ENCODE measurements at places on chromosomes 13 and 19.

- no peak for DNase-seq
Measured at GRCh38 chr19:14449321-14449720, 16.2 kb downstream of the PKN1 start.

DNA sequence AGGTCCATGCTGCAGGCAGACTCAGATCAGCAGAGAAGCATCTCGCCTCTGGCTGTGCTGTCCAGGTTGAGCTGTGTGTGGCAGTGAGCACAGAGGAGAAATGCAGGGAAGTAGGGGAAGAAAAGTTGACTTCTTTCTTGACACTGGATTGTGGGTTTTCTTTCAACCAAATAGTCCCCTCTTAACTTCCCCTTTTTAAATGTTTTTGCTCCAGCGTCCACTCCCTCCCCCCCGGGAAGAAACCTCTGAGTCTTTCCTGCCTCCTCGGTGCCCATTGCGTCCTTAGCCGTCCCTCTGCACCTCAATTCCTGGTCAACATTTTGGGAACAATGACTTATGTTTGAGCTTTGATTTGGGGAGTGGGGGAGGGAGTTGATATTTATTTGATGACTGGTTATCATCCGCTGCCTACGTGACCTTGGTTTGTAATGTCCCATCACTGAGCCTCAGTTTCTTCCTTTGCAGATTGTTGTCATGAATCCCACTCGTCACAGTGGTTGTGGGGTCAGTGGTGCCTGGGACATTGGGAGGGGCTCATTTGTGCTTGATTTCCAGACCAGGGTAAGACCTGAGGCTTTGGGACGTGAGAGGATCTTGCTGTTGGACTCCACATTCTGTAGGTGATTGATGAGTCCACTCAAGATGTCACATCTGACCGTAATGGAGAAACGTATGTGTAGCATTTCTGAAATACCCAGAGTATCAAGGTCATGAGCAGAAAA is at the start of gene LILRB2:
Gene LILRB2, minus strand, starts transcription at position 104 of the 722 bp plus-strand sequence. CDS start 614 bp downstream, outside the sequence.
- no peak for DNase-seq

GRCh38 chr13:84360822-84361221 is 478.5 kb upstream of the SLITRK1 start:
- DNase-seq, result no peak

- peak; percentile 31 for DNase-seq
Measured at GRCh38 chr13:79398915-79399314, 7.1 kb downstream of the RBM26 start.

DNA sequence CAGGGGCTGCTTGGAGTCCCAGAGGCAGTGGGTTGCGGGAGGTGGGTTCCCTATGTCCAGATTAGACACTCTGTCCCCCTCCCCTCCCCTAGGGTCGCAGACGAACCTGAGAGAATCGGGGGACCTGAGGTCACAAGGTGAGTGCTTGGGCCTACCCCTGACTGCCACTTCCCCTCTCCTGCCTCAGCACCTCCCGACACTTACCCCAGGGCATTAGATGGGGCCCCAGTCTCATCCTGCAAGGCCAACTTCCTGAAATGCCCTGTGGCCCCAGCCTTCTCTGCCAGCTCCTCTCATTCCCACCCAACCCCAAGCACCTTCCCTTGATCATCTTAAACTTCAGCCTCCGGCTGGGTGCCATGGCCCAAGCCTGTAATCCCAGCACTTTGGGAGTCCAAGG is 23.0 kb downstream of the CKM start:
- no peak for DNase-seq

DNA sequence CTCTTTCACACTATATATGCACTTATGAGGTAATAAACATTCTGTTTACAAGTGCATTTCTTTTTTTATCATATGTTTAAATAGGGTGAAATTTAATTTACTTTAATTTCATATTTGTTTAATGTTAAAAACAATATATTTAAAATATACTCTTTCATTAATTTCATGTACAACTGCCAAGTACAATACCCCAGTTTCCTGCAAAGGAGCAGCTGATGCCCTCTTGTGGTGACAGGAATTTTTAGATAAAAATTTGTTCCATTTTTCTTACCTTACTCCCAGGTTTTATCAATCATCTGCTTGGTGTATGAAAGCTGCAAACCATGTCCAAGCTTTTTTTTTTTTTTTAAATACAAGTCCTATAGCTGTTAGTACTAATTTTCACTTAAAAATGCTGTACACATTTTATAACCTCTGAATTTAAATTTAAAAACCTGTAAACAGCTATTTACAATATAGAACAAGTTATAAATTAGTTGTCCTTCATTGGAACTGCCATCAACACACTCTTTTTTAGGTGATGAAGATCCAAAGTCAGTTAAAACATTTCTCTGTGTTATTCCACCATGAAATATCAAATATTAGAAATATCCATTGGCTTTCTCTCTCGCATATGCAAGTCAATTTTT is 4.9 kb downstream of the PCDH20 start:
- DNase-seq, result no peak

GRCh38 chr13:112892426-112893206 is 76.4 kb upstream of the MCF2L start:
- no peak for DNase-seq

DNA sequence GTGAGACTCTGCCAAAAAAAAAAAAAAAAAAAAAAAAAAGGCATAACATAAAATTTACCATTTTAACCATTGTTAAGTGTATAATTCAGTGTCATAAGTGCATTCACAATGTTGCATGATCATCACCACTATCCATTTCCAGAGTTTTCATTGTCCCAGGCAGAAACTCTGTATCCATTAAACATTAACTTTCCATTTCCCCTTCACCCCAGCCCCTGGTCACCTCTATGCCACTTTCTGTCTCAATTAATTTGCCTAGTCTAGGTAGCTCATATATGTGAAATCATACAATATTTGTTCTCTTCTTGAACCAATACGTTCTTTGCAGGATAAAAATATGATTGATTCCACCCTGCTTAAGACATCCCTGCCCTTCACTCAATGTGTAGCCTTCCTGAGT is 31.0 kb upstream of the VWA8 start:
- DNase-seq, result no peak

DNA sequence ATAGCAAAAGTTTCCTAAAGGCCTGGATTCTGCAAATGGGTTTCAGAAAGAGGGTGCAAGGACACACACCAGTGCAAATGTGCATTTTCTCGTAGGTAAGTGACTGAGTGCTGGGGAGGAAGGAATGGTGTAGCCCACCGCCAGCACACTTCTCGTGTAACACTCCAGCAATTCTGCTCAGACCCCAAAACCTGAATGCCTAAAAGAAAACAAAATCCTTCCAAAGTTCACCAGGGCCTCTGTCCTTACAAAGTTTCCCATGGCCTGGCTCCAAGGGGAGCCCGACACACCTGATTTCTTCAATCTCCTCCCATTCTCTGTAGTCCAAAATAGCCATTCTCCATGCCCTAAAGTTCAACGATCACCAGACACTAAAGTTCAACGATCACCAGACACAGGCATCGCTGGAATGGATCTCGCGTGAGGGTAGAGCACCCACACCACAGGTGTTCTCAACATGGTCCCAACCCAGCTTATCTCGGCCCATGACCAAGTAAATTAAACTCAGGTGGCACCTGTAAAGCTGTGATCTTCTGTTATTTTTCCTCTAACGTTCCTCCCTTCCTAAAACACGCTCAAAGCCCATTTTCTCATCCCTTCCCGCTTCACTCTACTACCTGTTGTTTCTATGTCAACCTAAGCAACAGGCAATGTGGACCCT is 46.0 kb downstream of the ABCC4 start:
- DNase-seq, result no peak

DNA sequence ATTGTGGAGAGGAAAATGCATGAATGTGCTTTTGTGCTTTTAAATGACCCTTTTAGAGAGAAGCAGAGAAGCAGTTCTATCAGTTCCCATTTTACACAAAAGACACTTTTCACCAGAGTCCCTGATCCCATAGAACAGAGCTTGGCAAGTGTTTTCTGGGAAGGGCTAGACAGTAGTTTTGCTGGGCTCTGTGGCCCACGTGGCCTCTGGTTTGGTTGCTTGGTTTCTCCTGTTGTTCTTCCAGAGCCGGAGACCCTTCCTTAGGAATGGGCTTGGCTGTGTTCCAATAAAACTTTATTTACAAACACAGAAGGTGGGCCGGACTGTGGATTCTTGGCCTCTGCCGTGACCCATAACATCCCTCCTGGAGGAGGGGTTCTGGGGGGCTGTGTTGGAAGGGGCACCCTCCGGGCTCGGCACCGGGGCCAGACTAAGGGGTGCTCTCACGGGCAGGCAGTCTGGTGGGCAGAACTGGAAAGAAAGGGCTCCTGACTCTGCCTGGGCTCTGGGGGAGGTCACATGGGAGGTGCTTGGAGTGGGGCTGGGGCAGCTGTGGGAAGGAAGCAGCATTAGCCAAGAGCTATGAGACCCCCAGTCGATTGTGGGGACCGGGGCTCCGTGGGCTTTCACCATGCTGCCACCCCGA is 3.2 kb downstream of the SPPL2B start:
- DNase-seq, result no peak

GRCh38 chr13:79625517-79625916 is 144.6 kb downstream of the NDFIP2 start:
- DNase-seq, result no peak

DNA sequence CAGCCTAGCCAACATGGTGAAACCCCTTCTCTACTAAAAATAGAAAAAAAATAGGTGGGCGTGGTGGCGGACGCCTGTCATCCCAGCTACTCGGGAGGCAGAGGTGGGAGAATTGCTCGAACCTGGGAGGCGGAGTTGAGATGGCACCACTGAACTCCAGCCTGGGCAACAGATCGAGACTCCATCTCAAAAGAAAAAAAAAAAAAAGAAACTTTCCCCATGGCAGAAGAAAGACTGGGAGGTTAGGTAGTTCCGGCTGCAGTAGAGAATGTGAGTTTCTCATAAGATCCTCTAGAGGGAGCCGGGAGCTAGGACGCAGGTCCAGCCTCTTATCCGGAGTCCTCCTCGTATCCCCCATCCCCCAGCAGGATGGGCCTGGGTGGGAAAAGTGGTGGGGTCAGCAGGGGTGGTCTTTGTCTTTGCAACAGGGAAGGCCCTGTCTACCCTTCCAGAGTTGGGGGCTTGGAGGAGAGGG is 13.2 kb upstream of the CREB3L3 start:
- peak; percentile 34 for DNase-seq

- DNase-seq, result no peak
Measured at GRCh38 chr13:25493931-25494640, 122.3 kb downstream of the ATP8A2 start.

DNA sequence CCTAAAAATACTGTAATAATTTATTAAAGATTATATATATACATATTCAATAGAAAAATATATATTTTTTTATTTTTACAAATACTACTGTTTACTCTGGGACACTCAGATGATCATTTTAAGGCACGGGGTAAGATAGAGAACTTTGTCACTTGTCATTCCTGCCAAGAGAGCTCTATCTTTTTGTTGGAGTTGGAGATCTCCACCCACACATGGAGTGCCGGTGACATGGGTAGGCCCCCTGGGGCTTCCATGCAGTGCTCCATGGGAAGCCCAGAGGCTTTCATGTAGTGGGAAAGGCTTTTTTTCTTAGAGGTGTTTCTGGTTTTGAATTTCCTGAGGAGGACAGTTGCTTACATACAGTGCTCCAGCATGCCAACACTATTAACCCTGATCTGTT is 81.4 kb downstream of the LMO7 start:
- DNase-seq, result no peak

DNA sequence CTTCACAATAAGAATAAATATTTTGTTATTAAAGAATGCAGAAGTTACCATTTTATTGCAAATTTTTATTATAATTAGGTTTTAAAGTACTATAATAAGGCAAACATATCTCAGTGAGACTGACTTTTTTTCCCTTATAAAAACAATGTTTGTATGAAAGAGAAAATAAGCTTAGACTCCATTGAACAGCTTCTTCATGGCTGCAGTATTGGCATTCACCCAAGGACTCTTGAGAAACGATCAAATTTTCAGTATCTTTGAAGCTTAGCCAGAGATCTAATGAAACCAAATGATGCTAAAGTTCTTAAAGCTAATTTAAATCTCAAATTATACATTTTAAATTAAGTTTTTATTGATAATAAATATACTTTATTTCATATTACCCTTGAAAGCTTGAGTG is 128.3 kb downstream of the GGACT start:
- no peak for DNase-seq

GRCh38 chr13:109271555-109272541 is 514.5 kb downstream of the IRS2 start:
- DNase-seq, result no peak

- DNase-seq, result peak; percentile 27
Measured at GRCh38 chr13:114015969-114016295, 42.1 kb upstream of the C13orf46 start.

- DNase-seq, result no peak
Measured at GRCh38 chr19:4431808-4432674, 25.6 kb downstream of the UBXN6 start.

DNA sequence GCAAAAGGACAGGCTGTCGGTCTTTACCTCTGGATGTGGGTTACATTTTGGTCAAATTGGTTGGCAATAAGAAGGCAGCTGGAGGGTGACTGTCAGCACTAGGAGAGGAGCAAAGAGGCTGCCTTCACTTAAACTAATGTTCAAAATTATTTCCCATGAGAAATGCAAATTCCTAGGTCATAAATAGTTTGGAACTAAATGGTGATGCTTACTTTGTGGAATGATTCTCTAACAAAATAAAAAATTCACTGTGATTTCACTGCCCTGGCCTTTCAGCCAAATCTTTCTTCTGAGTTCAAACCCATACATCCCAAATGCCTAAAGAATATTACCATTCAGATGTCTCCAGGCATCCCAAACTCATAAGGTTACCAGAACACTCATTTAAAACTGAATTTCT is 25.0 kb upstream of the OXGR1 start:
- DNase-seq, result no peak

- no peak for DNase-seq
Measured at GRCh38 chr13:85557691-85558467, 241.3 kb downstream of the SLITRK6 start.

DNA sequence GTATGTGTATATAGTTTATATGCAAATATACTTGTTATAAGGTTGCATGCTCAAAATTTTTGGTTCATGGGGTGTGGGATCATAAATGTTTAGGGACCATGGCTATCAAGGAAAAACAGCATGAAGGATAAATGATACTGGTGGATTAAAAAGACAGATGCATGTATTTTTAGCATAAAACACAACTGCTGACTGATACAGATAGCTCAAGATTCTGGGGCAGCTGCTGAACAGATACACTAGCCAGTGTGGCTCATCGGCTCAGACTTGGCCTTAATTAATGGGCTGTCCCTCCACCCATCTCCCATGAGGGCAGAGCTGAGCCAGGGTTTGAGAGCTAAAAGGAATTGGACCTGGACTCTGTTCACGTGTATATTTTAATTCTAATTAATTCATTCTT is 11.4 kb downstream of the ALOX5AP start:
- DNase-seq, result no peak

GRCh38 chr19:49881672-49882394 is 4.3 kb downstream of the TBC1D17 start:
- no peak for DNase-seq

GRCh38 chr13:49343255-49343654 is 95.5 kb downstream of the CDADC1 start:
- no peak for DNase-seq

GRCh38 chr19:18989316-18989715 is 44.0 kb downstream of the SUGP2 start:
- no peak for DNase-seq

DNA sequence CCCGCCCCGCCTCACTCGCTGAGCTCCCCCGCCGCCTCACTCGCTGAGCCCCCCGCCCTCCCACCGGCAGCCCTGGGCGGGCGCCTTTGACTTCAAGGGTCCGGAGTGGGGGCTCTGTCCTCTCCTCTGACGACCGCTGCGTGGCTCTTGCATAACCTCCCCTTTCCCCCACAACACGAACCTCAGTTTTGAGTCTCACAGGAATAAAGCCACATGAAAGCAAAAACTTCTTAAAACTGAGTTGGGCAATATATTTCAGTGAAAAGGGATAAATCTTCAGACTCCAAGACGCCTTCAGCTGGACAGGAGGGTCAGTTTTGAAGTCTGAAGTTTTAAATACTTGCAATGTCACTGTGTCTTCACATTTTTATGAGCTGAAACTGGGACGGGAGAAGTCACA is 70.6 kb upstream of the C13orf46 start:
- no peak for DNase-seq

All from stimulated activated CD4-positive, alpha-beta T cell treated with anti-CD3 and anti-CD28 coated beads, Interleukin-15, amount 100 ng/mL, for 24 hours (primary cell).